ENCODE measurements at places on chromosomes 5 and 9. TPM values are rescaled to one million over a fixed set of nuclear protein-coding genes. Genes with fewer than 3 reads are reported as not detected.

NAIF1 gene
- total RNA-seq: 11.9 TPM

TMEM8B gene
- total RNA-seq: 0.57 TPM

GKAP1 gene
- 1.3 TPM for total RNA-seq

OR2S2 gene
- 0.06 TPM for total RNA-seq

IL4 gene
- total RNA-seq: not detected

KCNIP1 gene
- total RNA-seq: 0.32 TPM

RXRA gene
- 11.3 TPM for total RNA-seq

C8G gene
- total RNA-seq: not detected

TPM2 gene
- total RNA-seq: 17.1 TPM

BTNL9 gene
- total RNA-seq: 0.13 TPM

KIF24 gene
- total RNA-seq: 2.3 TPM

FBLL1 gene
- total RNA-seq: 0.65 TPM

CEL gene
- 0.44 TPM for total RNA-seq

NTRK2 gene
- under 0.01 TPM for total RNA-seq

SGCD gene
- total RNA-seq: 0.38 TPM

ZFP2 gene
- total RNA-seq: 0.65 TPM

MAMDC2 gene
- total RNA-seq: 31.2 TPM

BRD9 gene
- 40.6 TPM for total RNA-seq

TOR4A gene
- total RNA-seq: 14.9 TPM

CCL28 gene
- 2.0 TPM for total RNA-seq

IGFBPL1 gene
- 0.25 TPM for total RNA-seq

RETREG1 gene
- total RNA-seq: 0.16 TPM

CTSV gene
- total RNA-seq: 0.76 TPM

FAT2 gene
- under 0.01 TPM for total RNA-seq

SAPCD2 gene
- 13.6 TPM for total RNA-seq

PCDHB4 gene
- under 0.01 TPM for total RNA-seq

ABCA1 gene
- 16.8 TPM for total RNA-seq

PPP3R2 gene
- total RNA-seq: not detected

RUSC2 gene
- 27.9 TPM for total RNA-seq

LCN9 gene
- total RNA-seq: not detected

GABRA1 gene
- total RNA-seq: not detected

CDO1 gene
- total RNA-seq: 0.63 TPM

TMEM171 gene
- total RNA-seq: 2.1 TPM

THBS4 gene
- total RNA-seq: not detected

SAXO1 gene
- under 0.01 TPM for total RNA-seq

CDX1 gene
- not detected for total RNA-seq

SPAG8 gene
- total RNA-seq: 0.32 TPM

PCDHGB1 gene
- 2.8 TPM for total RNA-seq

ORM1 gene
- total RNA-seq: not detected

DMRT3 gene
- total RNA-seq: not detected

CLIC3 gene
- not detected for total RNA-seq

SLC46A2 gene
- not detected for total RNA-seq

CRHBP gene
- total RNA-seq: 0.49 TPM

PHF24 gene
- total RNA-seq: not detected

SOWAHA gene
- total RNA-seq: not detected

RGS7BP gene
- 2.8 TPM for total RNA-seq

ST8SIA4 gene
- total RNA-seq: 9.4 TPM

IFNA21 gene
- not detected for total RNA-seq

EGFLAM gene
- 0.49 TPM for total RNA-seq

DAB2 gene
- 43.9 TPM for total RNA-seq

NIPAL4 gene
- not detected for total RNA-seq

LCN12 gene
- not detected for total RNA-seq

AFAP1L1 gene
- 137 TPM for total RNA-seq

HAVCR2 gene
- not detected for total RNA-seq

TRPM3 gene
- total RNA-seq: not detected

PDE6A gene
- 0.06 TPM for total RNA-seq

FOXD4L4 gene
- total RNA-seq: 0.38 TPM

Measured in bladder microvascular endothelial cell (primary cell).